BJ (cell line): ENCODE measurements at places on chromosomes 11 and 22. TPM values are rescaled to one million over a fixed set of nuclear protein-coding genes. Genes with fewer than 3 reads are reported as not detected.

GRCh38 chr22:42357221-42357620 is 75.0 kb downstream of the NFAM1 start:
- DNase-seq = no peak

GRCh38 chr11:107848345-107848744 is 10.2 kb downstream of the SLC35F2 start:
- DNase-seq = no peak

DNA sequence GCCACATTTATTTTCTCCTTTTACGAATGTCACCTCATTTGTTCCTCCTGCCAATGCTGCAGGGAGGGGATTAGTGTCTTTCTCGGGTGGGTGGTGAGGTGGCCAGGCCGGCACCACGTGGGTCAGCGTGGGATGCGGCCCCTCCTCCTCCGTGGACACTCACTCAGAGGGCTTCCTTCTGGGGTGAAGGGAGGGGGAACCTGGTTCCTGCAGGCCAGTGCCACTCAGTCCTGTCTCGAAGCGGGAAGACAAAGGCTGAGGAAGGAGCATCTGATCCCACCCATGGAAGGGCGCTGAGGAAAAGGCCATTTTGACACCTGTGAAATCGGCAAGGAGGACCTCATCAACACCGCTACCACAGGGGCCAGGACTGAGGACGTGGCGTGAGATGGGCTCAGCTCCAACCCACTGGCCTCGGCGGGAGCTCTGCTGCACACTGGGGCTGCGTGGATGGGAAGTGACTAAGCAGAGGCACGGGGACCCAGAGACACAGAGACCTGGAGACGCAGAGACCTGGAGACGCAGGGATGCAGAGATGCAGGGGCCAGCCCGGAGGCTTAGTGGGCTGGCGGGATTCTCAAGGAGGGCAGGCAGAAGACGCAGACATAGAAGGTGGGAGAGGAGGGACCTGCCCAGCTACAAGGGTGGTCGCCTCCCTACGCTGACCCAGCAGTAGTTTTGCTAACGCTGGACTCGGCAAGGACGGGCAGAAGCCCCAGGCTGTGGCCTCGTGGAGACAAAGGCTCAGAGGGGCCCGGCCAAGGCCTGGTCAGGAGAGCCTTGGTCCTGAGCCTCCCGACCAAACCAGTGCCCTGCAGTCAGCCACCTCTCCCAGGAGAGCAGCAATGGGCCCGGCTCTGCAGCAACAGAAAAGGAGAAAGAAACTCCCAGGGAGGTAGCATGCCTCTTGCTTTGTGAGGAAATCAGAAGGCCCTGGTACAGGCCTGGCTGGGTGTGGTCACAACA is 1071.2 kb downstream of the BRD1 start:
- DNase-seq = no peak

The ART5 gene
- polyA plus RNA-seq = 0.28 and 0.38 TPM in 2 replicates

DNA sequence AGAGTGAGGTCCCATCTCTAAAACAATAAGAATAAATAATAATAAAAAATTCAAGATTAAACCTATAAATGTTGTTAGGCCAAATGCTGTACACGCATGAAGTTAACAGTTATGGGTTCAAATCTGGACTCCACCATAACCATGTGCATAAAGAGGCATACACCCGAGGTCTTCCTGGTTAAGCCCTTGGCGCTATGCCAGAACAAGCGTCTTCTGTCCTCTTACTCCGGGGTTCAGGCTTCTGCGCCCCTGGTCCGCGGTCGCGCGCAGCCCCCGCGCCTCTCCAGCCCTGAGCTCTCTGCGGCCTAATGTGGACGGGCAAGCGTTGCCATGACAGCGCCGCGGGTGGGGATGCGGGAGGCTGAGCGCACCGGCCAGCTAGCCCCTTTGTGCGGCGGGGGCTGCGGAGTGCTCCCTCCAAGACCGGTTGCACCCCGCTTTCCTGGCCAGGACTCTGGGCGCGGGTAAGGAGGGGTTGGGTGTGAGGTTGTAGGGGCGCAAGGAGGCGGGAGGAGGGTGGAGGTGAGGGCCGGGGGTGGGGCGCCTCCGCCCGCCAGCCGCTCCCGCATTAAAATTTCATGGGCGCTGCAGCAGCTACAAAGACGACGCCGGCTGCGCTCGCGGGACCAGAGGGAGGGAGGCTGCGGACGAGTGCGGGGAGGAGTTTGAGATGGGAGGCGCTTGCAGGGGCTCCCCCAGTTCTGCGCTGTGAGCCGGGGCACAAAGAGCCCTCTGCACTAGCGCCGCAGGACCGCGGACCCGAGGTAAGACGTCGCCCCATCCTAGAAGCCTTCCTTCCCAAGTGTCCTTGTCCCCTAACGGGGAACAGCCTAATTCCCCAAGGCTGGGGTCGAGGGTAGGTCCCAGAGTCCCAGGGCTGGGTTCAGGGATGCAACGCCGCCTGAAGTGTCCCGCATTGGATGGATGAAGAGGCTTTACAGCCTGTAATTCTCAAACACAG is at the start of gene MIAT:
MIAT (plus strand) TSS at position 698 of the 961 bp plus-strand sequence.
- no peak for DNase-seq
